ENCODE measurements at places on chromosomes 5 and 9. TPM values are rescaled to one million over a fixed set of nuclear protein-coding genes. Genes with fewer than 3 reads are reported as not detected.

The PCDHB7 gene
- total RNA-seq: not detected

The PCDHB16 gene
- total RNA-seq: 1.7 TPM

The RAD23B gene
- total RNA-seq: 61.4 TPM

The SHB gene
- 19.2 TPM for total RNA-seq

The GFI1B gene
- not detected for total RNA-seq

The MLANA gene
- not detected for total RNA-seq

The PPP2R2B gene
- total RNA-seq: under 0.01 TPM

The GABRP gene
- not detected for total RNA-seq

The PDLIM4 gene
- total RNA-seq: 17.0 TPM

- H3K36me3 ChIP-seq: no peaks in the 10 kb centered on the region
- no peak overlapping the region for H3K4me3 ChIP-seq
- H3K4me1 ChIP-seq: no peaks in the 10 kb centered on the region
- H3K27me3 ChIP-seq: no peaks in the 10 kb centered on the region
- DNase-seq: peak; percentile 3
- H3K27ac ChIP-seq: no peak overlapping the region
These were observed 604.7 kb upstream of the FTMT start for GRCh38 chr5:121246971-121247370.

DNA sequence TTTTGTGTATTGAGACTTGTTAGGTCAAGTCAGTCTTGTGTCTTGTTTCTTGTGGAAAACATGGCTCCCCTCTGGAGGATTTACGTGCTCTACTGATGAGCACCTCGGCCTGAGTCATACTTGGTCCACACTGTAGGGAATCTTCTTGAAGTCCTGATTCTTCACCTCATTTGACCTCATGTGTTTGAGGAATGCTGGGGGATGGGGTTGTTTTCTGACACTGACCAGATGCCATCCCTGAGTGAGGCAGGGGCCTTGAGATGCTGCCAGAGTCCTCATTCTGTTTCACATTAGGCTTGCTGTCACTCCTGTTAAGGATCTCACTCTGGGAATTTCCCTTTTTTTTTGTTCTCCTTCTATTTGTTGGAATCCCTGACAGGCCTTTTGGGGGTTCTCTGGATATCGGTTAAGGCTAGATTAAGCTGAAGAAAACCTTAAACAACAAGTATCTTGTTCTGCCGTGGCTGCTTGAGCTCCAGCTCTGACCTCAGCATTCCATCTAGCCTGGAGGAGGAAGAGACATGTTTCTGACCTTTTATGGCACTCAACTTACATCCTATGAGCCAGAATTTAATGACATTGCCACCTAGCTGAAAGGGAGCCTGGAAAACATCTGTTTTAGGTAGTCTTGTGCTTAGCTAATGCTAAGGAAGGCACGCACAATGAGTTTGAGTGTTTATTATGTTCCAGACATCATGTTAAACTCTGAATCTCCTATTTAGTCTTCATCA is 20.6 kb downstream of the TCOF1 start:
- no peak for DNase-seq
- no peak overlapping the region for H3K4me3 ChIP-seq
- H3K36me3 ChIP-seq: peaks cover 100% of the 10 kb centered on the region
- H3K4me1 ChIP-seq: no peaks in the 10 kb centered on the region
- H3K27ac ChIP-seq: no peak overlapping the region
- H3K27me3 ChIP-seq: no peaks in the 10 kb centered on the region

The HAVCR2 gene
- total RNA-seq: 3.5 TPM

GRCh38 chr5:168822745-168823281 is 243.6 kb upstream of the PANK3 start:
- no peak overlapping the region for H3K27ac ChIP-seq
- H3K4me3 ChIP-seq: no peak overlapping the region

DNA sequence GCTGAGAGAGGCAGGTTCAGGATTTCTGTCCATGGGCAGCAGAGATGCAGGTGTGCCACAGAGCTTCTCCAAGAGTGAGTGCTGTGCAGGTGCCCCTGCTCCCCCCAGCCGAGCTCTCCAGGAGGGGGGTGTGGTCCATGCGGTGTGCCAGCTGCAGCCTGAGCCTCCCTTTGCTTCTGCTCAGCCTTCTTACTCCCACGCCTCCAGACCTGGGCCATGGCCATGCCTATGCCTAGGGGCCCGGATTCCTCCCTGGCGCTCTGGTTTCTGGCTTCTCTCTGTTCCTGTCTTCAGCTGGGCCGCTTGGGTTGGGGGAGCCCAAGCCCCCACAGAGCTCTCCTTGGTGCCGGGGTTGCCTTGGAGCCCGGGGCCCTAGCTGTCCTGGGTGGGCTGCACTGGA is 133.3 kb downstream of the CACNA1B start:
- H3K4me3 ChIP-seq: no peak overlapping the region
- DNase-seq: no peak
- H3K4me1 ChIP-seq: no peaks in the 10 kb centered on the region
- no peaks in the 10 kb centered on the region for H3K36me3 ChIP-seq
- H3K27ac ChIP-seq: no peak overlapping the region
- H3K27me3 ChIP-seq: peaks cover 17% of the 10 kb centered on the region

GRCh38 chr5:127385936-127386335 is 95.3 kb downstream of the MEGF10 start:
- no peak overlapping the region for H3K4me3 ChIP-seq
- H3K27me3 ChIP-seq: no peaks in the 10 kb centered on the region
- no peak for DNase-seq
- H3K36me3 ChIP-seq: no peaks in the 10 kb centered on the region

- H3K36me3 ChIP-seq: no peaks in the 10 kb centered on the region
- H3K27ac ChIP-seq: peak overlapping the region; percentile 49
- peaks cover 6% of the 10 kb centered on the region for H3K27me3 ChIP-seq
These were observed 35.7 kb downstream of the PCDHAC2 start for GRCh38 chr5:141001844-141002604.

- H3K27me3 ChIP-seq: no peaks in the 10 kb centered on the region
- no peaks in the 10 kb centered on the region for H3K4me1 ChIP-seq
- H3K27ac ChIP-seq: no peak overlapping the region
- no peaks in the 10 kb centered on the region for H3K36me3 ChIP-seq
- no peak for DNase-seq
These were observed 9.9 kb downstream of the TMEM232 start for GRCh38 chr5:110716247-110717245.

The KIF12 gene
- 79.4 TPM for total RNA-seq

The SLU7 gene
- total RNA-seq: 26.8 TPM

The PROP1 gene
- not detected for total RNA-seq

DNA sequence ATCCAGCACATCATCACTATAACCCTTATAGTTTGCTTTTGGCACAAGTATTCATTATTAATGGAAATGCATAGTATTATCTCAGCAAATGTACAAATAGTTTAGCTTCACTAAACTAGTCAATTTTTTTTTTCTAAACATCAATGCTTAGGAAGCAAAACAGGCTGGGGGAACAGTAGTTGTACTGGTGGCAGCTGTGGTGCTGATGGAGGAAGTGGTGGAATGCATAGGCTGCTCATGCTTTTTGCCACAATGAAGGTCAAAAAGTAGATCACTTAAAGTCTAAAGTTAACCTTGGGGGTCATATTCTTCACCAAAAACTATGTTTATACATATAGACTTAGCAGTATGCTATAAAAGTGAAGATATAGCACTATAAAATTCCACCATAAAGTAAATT is 36.3 kb upstream of the CDKN2B start:
- H3K27ac ChIP-seq: no peak overlapping the region
- no peaks in the 10 kb centered on the region for H3K27me3 ChIP-seq
- H3K4me3 ChIP-seq: no peak overlapping the region

The KIF4B gene
- not detected for total RNA-seq

GRCh38 chr5:95379133-95379532 is 12.0 kb upstream of the FAM81B start:
- H3K36me3 ChIP-seq: no peaks in the 10 kb centered on the region
- no peak for DNase-seq
- H3K4me3 ChIP-seq: no peak overlapping the region
- no peaks in the 10 kb centered on the region for H3K27me3 ChIP-seq
- no peaks in the 10 kb centered on the region for H3K4me1 ChIP-seq
- H3K27ac ChIP-seq: no peak overlapping the region

The LECT2 gene
- not detected for total RNA-seq

GRCh38 chr9:137354153-137354844 is 52.2 kb upstream of the NRARP start:
- H3K27me3 ChIP-seq: no peaks in the 10 kb centered on the region
- no peak overlapping the region for H3K27ac ChIP-seq
- DNase-seq: no peak

The MEGF9 gene
- total RNA-seq: 21.9 TPM

- no peak for DNase-seq
- no peaks in the 10 kb centered on the region for H3K36me3 ChIP-seq
- no peak overlapping the region for H3K27ac ChIP-seq
- no peak overlapping the region for H3K4me3 ChIP-seq
- H3K4me1 ChIP-seq: peaks cover 5% of the 10 kb centered on the region
- no peaks in the 10 kb centered on the region for H3K27me3 ChIP-seq
These were observed 343.2 kb downstream of the DEPDC1B start for GRCh38 chr5:60356745-60357144.

DNA sequence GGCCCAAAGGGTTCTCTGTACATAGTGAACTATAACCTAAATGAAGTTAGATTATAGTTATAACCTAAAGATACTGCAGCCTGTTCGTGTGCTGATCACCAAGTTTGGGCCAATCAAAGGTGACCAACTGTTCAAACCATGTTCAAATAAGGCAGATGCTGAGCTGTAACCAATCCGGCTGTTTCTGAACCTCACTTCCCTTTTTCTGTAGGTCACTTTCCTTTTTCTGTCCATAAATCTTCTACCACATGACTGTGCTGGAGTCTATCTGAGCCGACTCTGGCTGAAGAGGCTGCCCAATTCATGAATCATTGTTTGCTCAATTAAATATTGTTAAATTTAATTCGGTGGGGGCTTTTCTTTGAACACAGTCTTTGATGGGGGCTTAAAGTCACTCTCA is 1920.2 kb downstream of the MAT2B start:
- no peaks in the 10 kb centered on the region for H3K27me3 ChIP-seq
- no peak overlapping the region for H3K27ac ChIP-seq
- H3K4me3 ChIP-seq: no peak overlapping the region
- no peaks in the 10 kb centered on the region for H3K4me1 ChIP-seq

DNA sequence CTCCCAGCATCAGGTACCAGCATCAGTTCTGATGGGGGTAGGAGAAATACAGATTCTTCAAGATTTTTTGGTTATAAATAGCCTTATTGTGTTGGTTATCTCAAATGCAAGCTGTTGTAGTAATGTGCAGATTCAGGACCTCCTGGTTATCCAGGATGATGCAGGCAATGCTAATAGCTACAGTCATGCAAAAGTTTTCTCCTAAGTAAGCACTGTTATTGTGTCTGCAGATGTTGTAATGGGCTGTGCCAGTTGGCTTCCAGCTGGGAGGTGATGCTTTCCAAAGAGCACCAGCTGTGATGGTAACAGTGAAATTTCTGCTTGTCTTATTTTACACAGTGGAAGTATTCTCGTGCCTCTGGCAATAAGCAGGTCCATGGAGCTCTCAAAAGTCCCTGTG is 719.2 kb upstream of the CTNND2 start:
- H3K27ac ChIP-seq: no peak overlapping the region
- no peaks in the 10 kb centered on the region for H3K27me3 ChIP-seq
- no peak for DNase-seq
- no peaks in the 10 kb centered on the region for H3K36me3 ChIP-seq

The MYOT gene
- total RNA-seq: not detected

- H3K4me1 ChIP-seq: no peaks in the 10 kb centered on the region
- H3K27ac ChIP-seq: no peak overlapping the region
- no peak overlapping the region for H3K4me3 ChIP-seq
- H3K36me3 ChIP-seq: no peaks in the 10 kb centered on the region
These were observed 406.0 kb downstream of the PRELID2 start for GRCh38 chr5:145429170-145429569.

DNA sequence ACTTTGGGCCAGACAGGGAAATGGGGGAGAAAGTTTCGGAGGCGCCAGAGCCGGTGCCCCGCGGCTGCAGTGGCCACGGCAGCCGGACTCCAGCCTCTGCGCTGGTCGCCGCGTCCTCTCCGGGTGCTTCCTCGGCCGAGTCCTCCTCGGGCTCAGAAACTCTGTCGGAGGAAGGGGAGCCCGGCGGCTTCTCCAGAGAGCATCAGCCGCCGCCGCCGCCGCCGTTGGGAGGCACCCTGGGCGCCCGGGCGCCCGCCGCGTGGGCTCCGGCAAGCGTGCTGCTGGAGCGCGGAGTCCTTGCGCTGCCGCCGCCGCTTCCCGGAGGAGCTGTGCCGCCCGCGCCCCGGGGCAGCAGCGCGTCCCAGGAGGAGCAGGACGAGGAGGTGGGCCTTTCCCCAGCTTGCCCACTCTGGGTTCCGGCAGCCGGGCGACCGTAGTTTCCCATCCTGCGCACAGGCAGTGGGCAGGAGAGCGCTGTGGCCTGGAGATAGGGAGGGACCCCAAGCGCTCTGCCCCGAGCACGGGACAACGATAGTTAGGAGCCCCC is 516 bp downstream of the MAST4 start:
- peak; percentile 63 for DNase-seq
- H3K27me3 ChIP-seq: peaks cover 64% of the 10 kb centered on the region

DNA sequence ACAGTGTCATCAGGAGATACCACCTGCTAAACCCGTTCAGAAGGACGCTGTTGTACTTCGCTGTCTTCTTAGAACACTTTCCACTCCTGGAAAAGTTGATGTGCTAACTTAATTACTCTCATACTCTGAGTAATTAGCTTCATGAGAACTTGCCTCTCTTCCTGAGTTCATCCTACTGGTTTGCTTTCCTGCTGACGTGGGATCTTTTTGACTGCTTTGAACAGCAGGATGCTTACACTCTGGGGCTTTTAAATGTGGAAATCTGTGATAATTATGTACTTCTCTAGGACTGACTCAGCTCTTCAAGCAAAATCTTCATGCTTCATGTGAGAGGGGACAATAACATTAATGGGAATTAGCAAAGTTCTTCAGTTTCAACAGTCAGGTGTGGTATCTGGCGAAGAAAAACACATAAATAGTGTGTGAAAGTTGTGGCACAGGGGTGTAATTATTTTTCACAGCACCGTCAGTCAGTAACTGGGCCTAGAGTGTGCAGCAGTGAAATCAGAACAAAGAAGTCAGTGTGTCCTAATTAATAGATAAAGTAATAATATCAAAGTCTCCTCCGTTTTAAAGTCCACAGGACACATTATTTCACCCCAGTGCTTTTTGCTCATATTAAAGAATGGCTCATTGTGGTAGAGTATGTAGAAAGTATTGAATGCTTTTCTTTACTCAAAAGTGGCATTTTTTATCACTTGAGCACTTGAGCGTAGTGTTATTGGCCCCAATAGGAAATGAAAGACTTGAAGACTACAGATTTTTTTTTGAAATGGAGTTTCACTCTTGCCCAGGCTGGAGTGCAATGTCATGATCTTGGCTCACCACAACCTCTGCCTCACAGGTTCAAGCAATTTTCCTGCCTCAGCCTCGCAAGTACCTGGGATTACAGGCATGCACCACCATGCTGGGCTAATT is 140.9 kb upstream of the DMRT1 start:
- H3K4me1 ChIP-seq: peaks cover 4% of the 10 kb centered on the region
- H3K36me3 ChIP-seq: no peaks in the 10 kb centered on the region
- no peak for DNase-seq
- H3K27me3 ChIP-seq: no peaks in the 10 kb centered on the region
- no peak overlapping the region for H3K27ac ChIP-seq
- no peak overlapping the region for H3K4me3 ChIP-seq

GRCh38 chr9:86947146-86948073 is at the start of gene GAS1:
GAS1 (minus strand) TSS chr9:86947506; CDS start chr9:86946779, 727 bp downstream.
- peak within 1 kb of the TSS; percentile 82 for H3K27ac ChIP-seq
- DNase-seq: peak; percentile 82
- no peaks in the 10 kb centered on the region for H3K36me3 ChIP-seq
- H3K27me3 ChIP-seq: no peaks in the 10 kb centered on the region

Measured in stomach (tissue), 19 donors.